ENCODE measurements at places on chromosomes 3 and 15. TPM values are rescaled to one million over a fixed set of nuclear protein-coding genes. Genes with fewer than 3 reads are reported as not detected.

DNA sequence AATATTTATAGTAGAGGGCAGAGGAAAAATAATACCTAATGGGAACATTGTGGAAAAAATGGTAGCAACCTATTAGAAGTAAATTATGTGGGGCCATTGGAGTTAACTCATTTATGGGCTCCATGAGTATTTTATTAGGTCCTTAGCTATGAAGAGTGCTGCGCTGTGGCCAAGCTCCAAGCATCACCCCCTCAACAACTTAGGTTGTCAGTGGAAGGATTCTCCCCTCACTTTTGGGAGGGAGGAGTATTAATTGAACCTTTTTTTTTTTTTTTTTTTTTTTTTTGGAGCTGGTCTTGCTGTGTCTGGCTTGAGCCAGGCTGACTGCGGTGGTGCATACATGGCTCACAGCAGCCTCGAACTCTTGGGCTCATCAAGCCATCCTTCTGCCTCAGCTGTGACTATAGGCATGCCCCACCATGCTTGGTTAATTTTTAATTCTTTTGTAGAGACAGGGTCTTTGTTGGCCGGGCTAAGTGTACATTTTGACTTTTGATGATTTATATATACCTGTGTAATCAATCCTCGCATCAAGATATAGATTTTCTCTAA is 45.2 kb downstream of the TRIM71 start:
- no peaks in the 10 kb centered on the region for H3K36me3 ChIP-seq
- no peaks in the 10 kb centered on the region for H3K27me3 ChIP-seq
- no peak overlapping the region for H3K27ac ChIP-seq
- DNase-seq, result no peak

DNA sequence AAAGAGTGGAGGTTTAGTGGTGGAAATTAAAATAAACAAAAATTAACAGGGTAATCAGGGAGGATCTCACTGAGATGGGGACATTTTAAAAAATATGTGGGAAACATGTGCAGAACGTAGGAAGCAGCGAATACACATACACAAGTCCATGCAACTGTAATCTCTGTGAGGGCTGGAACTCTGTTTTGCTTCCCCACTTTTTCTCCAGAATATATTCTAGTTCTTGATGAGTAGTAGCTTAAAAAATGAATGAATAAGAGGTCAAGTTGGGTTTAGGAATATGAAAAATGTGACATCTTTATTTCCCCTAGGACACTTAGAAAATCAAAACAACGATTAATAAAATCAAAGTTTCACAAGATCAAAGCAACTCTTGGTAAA is 312.2 kb upstream of the ZNF717 start:
- peaks cover 9% of the 10 kb centered on the region for H3K4me1 ChIP-seq
- no peak for DNase-seq
- no peak overlapping the region for H3K27ac ChIP-seq
- no peak overlapping the region for H3K4me3 ChIP-seq

GRCh38 chr3:195587406-195587805 is 3.7 kb upstream of the APOD start:
- H3K4me3 ChIP-seq, result no peak overlapping the region
- H3K4me1 ChIP-seq, result peaks cover 11% of the 10 kb centered on the region
- DNase-seq, result no peak
- H3K27ac ChIP-seq, result no peak overlapping the region
- no peaks in the 10 kb centered on the region for H3K27me3 ChIP-seq

LRRK1 gene
- 7.0 TPM for total RNA-seq

DNA sequence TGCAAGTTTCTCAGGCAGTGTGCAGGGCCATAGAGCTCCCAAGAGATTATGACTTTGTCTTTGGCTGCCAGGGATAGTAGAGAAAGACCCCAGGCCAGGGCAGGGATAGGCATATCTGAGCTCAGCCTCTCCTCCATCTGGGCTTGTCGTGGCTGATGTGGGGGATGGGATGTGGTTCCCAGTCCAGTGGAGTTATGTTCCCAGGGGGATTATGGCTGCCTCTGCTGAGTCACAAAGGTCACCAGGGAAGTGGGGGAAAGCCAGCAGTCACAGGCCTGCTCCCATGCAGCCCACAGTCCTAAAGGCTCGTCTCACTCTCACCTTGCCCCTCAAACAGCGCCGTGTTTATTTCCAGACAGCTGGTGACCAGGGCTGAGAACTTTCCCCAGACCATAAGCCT is 354.9 kb downstream of the SI start:
- no peaks in the 10 kb centered on the region for H3K27me3 ChIP-seq
- H3K36me3 ChIP-seq, result no peaks in the 10 kb centered on the region
- H3K27ac ChIP-seq, result no peak overlapping the region
- DNase-seq, result no peak

DNA sequence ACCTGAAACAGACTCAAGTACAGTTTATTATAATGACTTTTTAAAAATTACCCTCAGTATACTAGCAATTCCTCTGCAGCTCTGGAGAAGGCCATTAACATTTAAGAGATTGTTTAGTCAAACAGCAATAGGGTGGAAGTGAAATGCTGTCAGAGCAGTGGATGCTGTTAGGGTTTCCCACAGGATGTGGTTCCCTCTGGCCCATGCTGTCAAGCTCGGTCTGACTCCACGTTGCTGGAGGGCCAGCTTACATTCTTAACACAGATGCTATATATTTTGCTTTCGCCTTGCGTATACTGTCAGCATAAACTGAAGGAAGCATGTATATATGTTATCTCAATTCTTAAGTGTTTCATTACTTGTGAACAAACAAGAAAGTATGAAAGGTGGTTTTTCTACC is 231.1 kb upstream of the COL8A1 start:
- no peaks in the 10 kb centered on the region for H3K27me3 ChIP-seq
- H3K4me3 ChIP-seq, result no peak overlapping the region
- no peaks in the 10 kb centered on the region for H3K36me3 ChIP-seq

DNA sequence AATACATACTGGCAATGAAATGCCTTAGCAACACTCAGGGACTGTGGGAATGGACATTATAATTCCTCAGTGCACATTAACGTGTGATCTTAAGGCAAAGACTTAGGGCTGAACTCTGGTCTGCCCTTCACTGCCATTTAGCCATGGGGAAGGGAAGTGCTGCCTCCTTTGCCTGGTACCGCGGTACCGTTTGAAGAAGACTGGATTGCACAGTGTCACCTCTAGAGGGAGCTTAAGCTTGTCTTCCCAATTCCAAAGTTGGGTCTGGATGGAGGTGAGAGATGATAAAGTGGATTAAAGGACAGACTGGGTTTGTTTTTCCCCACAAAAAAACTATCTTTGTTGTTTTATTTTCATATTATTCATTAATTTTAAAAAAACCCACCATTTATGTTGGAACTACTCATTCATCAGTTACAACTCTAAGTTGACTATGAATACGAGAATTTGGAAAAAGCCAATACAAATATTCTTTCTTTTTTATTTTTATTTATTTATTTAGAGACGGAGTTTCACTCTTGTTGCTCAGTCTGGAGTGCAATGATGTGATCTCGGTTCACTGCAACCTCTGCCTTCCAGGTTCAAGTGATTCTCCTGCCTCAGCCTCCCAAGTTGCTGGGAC is 60.0 kb upstream of the SYN2 start:
- no peaks in the 10 kb centered on the region for H3K36me3 ChIP-seq
- no peak overlapping the region for H3K27ac ChIP-seq
- peak; percentile 72 for DNase-seq
- no peak overlapping the region for H3K4me3 ChIP-seq
- peaks cover 30% of the 10 kb centered on the region for H3K27me3 ChIP-seq
- no peaks in the 10 kb centered on the region for H3K4me1 ChIP-seq

- peaks cover 63% of the 10 kb centered on the region for H3K36me3 ChIP-seq
- no peaks in the 10 kb centered on the region for H3K27me3 ChIP-seq
- peaks cover 51% of the 10 kb centered on the region for H3K4me1 ChIP-seq
- H3K4me3 ChIP-seq, result no peak overlapping the region
- peak overlapping the region; percentile 61 for H3K27ac ChIP-seq
Observed at GRCh38 chr3:156694536-156694935, 20.1 kb downstream of the TIPARP start.

CRYGS gene
- total RNA-seq, result 3.4 TPM

DNA sequence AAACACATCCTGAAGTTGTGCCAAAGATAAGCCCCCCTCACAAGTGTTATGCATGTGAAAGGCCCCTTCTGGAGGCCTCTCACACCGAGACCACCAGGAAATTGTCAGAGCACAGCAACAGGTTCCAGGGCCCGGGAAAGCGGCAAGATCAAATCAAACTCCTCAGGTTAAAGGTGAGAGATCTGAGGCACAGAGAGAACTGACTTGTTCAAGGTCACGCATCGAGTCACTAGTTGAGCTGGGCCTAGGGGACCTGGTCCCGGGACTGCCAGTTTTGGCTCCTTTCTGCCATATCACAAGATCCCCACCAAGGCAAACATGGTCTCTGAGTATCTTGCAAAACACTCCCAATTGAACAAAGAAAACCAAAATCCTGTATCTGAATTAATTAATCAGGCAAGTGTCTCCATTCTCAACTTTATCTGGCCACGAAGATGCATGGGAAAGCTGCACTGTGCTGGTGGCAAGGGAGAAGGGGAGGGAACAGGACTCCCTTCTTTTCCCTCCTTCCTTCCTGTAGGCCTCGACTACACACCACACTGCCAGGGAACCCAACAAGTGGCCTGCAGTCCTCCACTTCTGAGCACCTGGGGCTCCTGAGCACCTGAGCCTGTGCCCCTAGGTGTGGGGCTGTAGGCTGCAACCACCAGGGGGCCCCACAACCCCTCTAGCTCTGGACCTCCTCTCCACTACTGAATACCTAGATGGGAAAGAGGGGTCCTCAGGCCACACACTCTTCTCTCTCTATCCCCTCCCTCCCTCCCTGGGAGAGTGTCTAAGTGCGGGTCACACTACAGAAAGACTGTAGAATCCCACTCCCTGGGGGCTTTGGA is 37.3 kb downstream of the ANP32A start:
- no peak overlapping the region for H3K4me3 ChIP-seq
- peaks cover 51% of the 10 kb centered on the region for H3K36me3 ChIP-seq
- no peaks in the 10 kb centered on the region for H3K27me3 ChIP-seq
- DNase-seq, result peak; percentile 49
- H3K27ac ChIP-seq, result no peak overlapping the region

DNA sequence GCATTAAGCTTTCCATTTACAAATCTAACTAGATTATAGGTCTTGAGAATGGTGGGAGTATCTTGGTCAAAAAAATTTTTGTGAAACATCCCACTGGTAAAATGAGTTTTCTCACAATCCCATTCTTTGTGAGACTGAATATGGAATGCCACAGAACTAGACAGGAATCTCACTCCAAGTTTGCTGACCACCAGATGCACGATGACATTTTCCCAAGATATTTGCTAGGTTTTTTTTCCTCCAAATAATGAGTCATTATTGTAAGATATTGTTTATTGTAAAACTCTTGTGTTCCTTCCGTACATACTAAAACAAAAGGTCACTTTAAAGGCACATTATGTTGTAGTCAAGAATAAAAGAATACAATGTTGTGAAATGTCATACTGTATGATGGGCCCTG is 53.9 kb downstream of the COPS2 start:
- DNase-seq, result no peak
- no peaks in the 10 kb centered on the region for H3K4me1 ChIP-seq
- no peak overlapping the region for H3K27ac ChIP-seq
- H3K36me3 ChIP-seq, result peaks cover 14% of the 10 kb centered on the region

GRCh38 chr3:151321526-151321925 is 4.9 kb upstream of the GPR87 start:
- H3K27ac ChIP-seq, result no peak overlapping the region
- no peaks in the 10 kb centered on the region for H3K36me3 ChIP-seq
- DNase-seq, result no peak
- H3K4me3 ChIP-seq, result no peak overlapping the region
- H3K4me1 ChIP-seq, result peaks cover 51% of the 10 kb centered on the region

DNA sequence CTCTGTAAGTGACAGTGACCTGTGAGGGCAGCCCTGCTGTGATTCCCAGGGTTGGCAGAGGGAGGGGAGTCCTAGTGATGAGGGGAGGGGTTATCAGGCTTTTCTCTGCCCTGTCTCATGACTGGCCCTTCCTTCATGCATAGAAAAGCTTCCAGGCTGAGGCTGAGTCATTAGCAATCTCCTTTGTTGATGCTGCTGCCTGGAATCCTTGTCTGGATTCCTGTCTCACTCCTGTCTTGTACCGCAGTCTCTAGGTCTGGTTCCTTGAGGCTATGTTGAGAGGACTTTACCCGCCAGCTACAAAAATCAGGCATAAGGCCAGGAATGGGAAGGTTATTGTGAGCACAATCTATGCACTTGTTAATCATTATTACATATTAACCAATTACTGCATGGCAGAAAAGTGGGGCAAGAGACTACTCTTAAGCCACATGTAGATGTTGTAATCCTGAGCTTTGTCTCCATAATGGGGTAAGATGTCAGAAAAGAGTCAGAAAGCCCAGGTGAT is 7.2 kb downstream of the KLHL6 start:
- no peaks in the 10 kb centered on the region for H3K4me1 ChIP-seq
- no peak overlapping the region for H3K27ac ChIP-seq
- H3K36me3 ChIP-seq, result no peaks in the 10 kb centered on the region

- no peak overlapping the region for H3K27ac ChIP-seq
- peak; percentile 4 for DNase-seq
- no peaks in the 10 kb centered on the region for H3K27me3 ChIP-seq
- H3K36me3 ChIP-seq, result no peaks in the 10 kb centered on the region
Observed at GRCh38 chr3:172466553-172467130, 18.4 kb upstream of the GHSR start.

LINGO1 gene
- total RNA-seq, result not detected

DNA sequence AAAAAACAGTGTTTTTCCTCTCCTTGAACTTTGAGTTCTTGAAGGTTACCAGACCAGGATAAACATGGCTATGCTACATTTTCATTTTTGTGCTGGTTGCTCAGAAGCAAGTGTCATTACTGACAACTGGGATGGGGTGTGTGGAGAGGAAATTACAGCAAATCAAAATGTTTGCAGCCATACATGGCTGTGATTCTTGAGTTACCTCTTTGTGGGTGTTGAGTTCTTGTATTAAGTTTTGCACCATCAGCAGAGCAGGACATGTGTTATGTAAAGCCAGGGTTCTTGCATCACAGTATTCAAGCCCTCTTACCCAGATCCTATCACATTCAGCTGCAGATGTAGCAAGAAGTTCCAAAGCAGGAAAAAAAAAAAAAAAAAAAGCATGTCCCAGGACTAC is 53.9 kb upstream of the ATOSA start:
- no peak for DNase-seq
- H3K27me3 ChIP-seq, result no peaks in the 10 kb centered on the region
- H3K4me1 ChIP-seq, result peaks cover 21% of the 10 kb centered on the region
- H3K4me3 ChIP-seq, result no peak overlapping the region
- no peaks in the 10 kb centered on the region for H3K36me3 ChIP-seq

PSTPIP1 gene
- not detected for total RNA-seq

DNA sequence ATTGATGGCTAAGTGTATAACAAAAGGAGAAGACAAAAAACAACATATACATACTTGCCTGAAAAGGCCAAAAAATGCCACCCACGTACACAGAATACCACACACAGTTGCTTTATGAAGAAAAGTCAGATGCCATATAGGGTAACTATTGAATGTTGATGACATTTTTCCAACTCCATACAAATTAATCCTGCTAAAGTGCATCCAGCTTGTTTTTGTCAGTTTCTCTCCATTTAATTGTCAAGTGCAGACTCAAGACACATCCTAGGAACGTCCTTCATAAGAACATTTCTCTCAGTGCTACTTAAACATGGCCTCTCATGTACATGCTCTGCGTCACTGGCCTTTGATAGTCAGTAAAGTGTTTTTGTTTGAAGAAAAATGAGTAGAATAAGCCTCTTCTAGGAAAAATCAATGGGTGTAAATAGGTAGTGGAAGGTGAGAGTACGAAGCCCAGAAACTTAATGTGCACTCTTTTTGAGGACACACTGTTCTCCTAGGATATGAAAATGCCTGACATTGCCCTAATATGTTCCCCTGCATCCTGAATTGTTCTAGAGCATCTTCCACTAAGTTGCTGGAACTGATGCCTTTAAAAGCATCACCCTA is 267.4 kb upstream of the ATP11B start:
- no peaks in the 10 kb centered on the region for H3K36me3 ChIP-seq
- no peak overlapping the region for H3K27ac ChIP-seq
- DNase-seq, result no peak
- no peaks in the 10 kb centered on the region for H3K27me3 ChIP-seq
- no peaks in the 10 kb centered on the region for H3K4me1 ChIP-seq
- H3K4me3 ChIP-seq, result no peak overlapping the region
